Muscle of leg (tissue), 16 donors: ENCODE measurements at places on chromosomes 5 and 9. TPM values are rescaled to one million over a fixed set of nuclear protein-coding genes. Genes with fewer than 3 reads are reported as not detected.

GRCh38 chr9:117083559-117083958, 331.3 kb downstream of the ASTN2 start:
- H3K27me3 ChIP-seq: peaks cover 2% of the 10 kb centered on the region
- no peaks in the 10 kb centered on the region for H3K4me1 ChIP-seq
- H3K4me3 ChIP-seq: no peak overlapping the region

DNA sequence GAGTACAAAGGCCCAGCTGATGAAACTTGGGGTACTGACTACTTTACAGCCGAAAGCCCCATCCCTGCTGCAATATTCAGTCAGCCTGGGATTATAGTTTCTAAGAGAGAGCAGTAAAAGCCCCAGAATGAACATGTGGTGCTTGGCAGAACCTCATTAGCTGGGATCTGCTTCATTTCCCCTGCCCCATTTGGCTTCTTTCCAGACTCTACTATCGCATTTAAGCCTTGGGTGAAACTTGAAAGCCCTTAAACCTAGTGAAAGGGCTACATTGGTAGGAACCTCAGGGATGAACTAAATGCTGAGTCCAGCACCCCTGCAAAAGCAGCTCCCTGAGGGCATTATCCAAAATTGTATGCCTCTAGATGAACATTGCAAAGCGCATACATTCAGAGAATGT, 631.1 kb downstream of the ACTL7B start:
- no peak overlapping the region for H3K4me3 ChIP-seq
- DNase-seq: no peak
- peaks cover 3% of the 10 kb centered on the region for H3K4me1 ChIP-seq
- H3K27me3 ChIP-seq: no peaks in the 10 kb centered on the region
- no peaks in the 10 kb centered on the region for H3K36me3 ChIP-seq
- H3K27ac ChIP-seq: no peak overlapping the region

The ELOVL7 gene
- total RNA-seq: 0.13 TPM

The TMEM215 gene
- 0.66 TPM for total RNA-seq

The SLC34A3 gene
- total RNA-seq: 0.04 TPM

- peaks cover 27% of the 10 kb centered on the region for H3K27me3 ChIP-seq
- no peak overlapping the region for H3K27ac ChIP-seq
- peaks cover 10% of the 10 kb centered on the region for H3K4me1 ChIP-seq
- no peak overlapping the region for H3K4me3 ChIP-seq
- DNase-seq: no peak
- no peaks in the 10 kb centered on the region for H3K36me3 ChIP-seq
These were observed 3.1 kb downstream of the PDE8B start for GRCh38 chr5:77213601-77214000.

GRCh38 chr9:129174724-129175514, 3.1 kb downstream of the IER5L start:
- H3K4me3 ChIP-seq: peak overlapping the region; percentile 90
- DNase-seq: peak; percentile 92
- H3K4me1 ChIP-seq: peaks cover 48% of the 10 kb centered on the region
- H3K36me3 ChIP-seq: no peaks in the 10 kb centered on the region
- peak overlapping the region; percentile 99 for H3K27ac ChIP-seq
- H3K27me3 ChIP-seq: peaks cover 16% of the 10 kb centered on the region

GRCh38 chr9:10014889-10015288, 597.9 kb downstream of the PTPRD start:
- no peak overlapping the region for H3K27ac ChIP-seq
- H3K4me3 ChIP-seq: no peak overlapping the region
- no peaks in the 10 kb centered on the region for H3K4me1 ChIP-seq
- H3K27me3 ChIP-seq: no peaks in the 10 kb centered on the region
- DNase-seq: no peak

The SETX gene
- 37.5 TPM for total RNA-seq

DNA sequence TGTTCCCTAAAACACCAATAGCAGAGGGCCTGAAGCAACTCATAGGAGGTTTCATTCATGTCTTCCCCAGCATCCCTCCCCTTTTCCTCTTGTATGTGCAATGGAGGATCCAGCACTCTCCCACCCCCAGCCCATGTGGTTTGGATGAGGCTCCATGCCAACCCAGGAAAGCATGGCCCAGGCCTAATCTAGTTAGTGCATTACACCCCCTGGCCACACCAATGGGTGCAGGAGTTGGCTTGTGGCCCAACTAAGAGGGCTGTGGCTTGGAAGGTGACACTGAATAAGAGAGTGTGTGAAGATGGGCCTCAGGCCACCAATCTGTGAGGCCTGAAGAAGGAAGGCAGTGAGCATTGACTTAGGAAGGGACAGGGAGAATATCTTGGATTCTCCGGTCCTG, 70.8 kb upstream of the SMIM23 start:
- no peak overlapping the region for H3K27ac ChIP-seq
- no peaks in the 10 kb centered on the region for H3K36me3 ChIP-seq
- DNase-seq: no peak
- H3K4me1 ChIP-seq: no peaks in the 10 kb centered on the region

DNA sequence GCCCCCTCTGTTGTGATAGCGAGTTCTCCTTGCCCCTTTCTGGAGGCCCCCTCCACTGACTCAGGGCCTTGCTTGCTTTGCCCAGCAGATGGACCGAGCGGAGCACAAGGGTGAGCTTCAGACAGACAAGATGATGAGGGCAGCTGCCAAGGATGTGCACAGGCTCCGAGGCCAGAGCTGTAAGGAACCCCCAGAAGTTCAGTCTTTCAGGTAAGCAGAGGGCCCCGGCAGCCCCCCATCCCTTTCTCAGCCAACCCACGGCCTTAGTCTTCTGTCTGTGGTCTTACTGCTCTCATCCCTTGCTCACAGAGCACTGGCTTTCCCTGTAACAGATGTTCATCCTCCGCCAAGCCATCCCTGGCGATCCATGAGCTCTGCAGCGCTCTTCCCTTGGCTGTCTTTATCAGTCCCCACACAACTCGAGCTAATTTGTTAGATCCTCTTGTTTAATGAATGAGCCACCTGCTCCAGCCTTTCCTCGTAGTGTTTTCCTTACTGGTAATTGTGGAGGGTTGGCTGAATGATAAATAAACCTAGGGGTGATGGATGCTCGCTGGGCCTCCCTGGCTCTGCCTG, 18.4 kb upstream of the RARS1 start:
- no peak for DNase-seq
- H3K27ac ChIP-seq: no peak overlapping the region
- no peak overlapping the region for H3K4me3 ChIP-seq
- no peaks in the 10 kb centered on the region for H3K4me1 ChIP-seq

The PCDHA11 gene
- 0.09 TPM for total RNA-seq

The HRCT1 gene
- total RNA-seq: 1.2 TPM

DNA sequence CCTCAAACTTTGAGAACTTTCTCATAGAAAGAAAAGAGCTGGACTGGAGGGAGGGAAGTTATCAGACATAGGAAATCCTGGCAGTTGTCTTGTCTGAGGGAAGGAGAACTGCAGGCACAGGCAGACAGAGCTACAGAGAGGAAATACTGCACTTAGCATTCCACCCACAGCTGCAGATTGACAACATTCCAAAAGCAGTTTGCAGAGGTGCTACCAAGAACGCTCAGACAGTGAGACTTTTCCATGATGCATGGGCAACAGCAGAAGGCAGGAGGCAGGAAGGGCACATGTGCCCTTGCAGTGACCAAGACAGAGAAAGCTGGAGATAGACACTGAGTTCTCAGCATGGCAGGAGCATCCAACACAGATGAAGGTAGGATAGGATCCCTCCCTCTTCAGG, 327.5 kb upstream of the ZNF462 start:
- H3K36me3 ChIP-seq: no peaks in the 10 kb centered on the region
- no peak overlapping the region for H3K27ac ChIP-seq
- H3K27me3 ChIP-seq: no peaks in the 10 kb centered on the region
- DNase-seq: peak; percentile 58

The C9 gene
- total RNA-seq: 0.22 TPM

GRCh38 chr9:111985315-111985714, 88.7 kb downstream of the UGCG start:
- no peak overlapping the region for H3K4me3 ChIP-seq
- H3K4me1 ChIP-seq: no peaks in the 10 kb centered on the region
- H3K27me3 ChIP-seq: no peaks in the 10 kb centered on the region
- no peaks in the 10 kb centered on the region for H3K36me3 ChIP-seq
- no peak for DNase-seq
